GM12878 (cell line): ENCODE measurements at places on chromosomes 5 and 9. TPM values are rescaled to one million over a fixed set of nuclear protein-coding genes. Genes with fewer than 3 reads are reported as not detected.
A peak's percentile ranks its signal among the peaks of the same experiment; 100 is the strongest.

- peaks cover 3% of the 10 kb centered on the region for H3K27me3 ChIP-seq
- no peak overlapping the region for H3K4me3 ChIP-seq
- no peak overlapping the region for H3K27ac ChIP-seq
- H3K4me1 ChIP-seq, result peaks cover 4% of the 10 kb centered on the region; the same call in 1 of the 2 replicates
- no peak for DNase-seq
Measured at GRCh38 chr9:655875-656274, 185.6 kb upstream of the DMRT1 start.

DNA sequence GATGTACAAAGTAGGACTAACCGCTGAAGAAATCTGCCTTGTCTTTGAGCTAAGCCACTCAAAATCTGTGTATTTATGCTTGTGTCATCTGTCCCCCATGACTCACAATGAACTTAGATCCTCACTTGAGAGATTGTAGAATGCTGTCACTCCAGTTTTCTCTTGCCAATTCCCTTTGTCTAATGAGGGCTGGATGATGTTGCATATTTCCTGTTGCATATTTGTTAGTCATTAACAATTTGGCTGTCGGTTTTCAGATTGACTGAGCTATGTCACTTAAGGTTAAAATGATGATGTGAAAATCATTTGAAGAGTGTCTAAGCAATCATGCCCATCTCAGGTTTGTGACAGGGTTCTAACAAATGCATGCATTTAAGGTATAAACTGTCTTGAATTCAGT is 481.7 kb downstream of the CDH10 start:
- DNase-seq, result no peak
- no peak overlapping the region for H3K27ac ChIP-seq
- H3K36me3 ChIP-seq, result no peaks in the 10 kb centered on the region

- H3K27ac ChIP-seq, result no peak overlapping the region
- H3K4me3 ChIP-seq, result no peak overlapping the region
- no peaks in the 10 kb centered on the region for H3K36me3 ChIP-seq
- no peaks in the 10 kb centered on the region for H3K4me1 ChIP-seq
Measured at GRCh38 chr5:81202655-81203054, 30.5 kb upstream of the CKMT2 start.

- H3K4me1 ChIP-seq, result peaks cover 27% of the 10 kb centered on the region
- peak overlapping the region; percentile 59; the same call in 1 of the 2 replicates for H3K4me3 ChIP-seq
- peak overlapping the region; percentile 42 for H3K27ac ChIP-seq
- no peaks in the 10 kb centered on the region for H3K36me3 ChIP-seq
- no peak for DNase-seq
Measured at GRCh38 chr9:68709291-68710110, 4.5 kb downstream of the PIP5K1B start.

GRCh38 chr5:106648401-106648800 is 1022.3 kb downstream of the EFNA5 start:
- H3K4me3 ChIP-seq, result no peak overlapping the region
- no peaks in the 10 kb centered on the region for H3K4me1 ChIP-seq
- no peaks in the 10 kb centered on the region for H3K36me3 ChIP-seq

DNA sequence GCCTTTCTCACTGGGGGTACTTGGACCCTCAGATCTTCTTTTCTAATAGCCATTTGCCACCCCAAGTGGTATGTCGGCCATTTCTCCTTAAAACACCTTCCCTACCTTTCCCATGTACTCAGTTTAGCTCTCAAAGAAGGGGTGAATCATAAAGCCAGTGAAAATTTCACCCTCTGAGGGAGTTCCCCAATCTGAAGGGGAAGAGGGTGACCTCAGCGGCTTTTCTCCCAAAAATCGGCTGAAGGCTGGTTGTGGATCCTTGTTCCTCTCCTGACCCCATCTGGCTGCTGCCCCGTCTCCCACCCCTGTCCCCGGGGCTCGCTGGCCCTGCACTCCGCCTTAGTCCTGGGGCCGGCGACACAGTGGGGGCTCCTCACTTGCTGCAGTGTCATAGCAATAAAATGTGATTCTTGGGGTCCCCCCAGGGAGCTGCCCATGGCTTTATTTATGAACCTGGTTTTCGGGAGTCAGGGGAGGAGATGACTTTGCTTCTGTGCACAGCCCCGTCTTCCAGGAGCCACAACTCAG is 17.3 kb upstream of the LTC4S start:
- DNase-seq, result no peak
- H3K4me1 ChIP-seq, result no peaks in the 10 kb centered on the region
- H3K36me3 ChIP-seq, result peaks cover 28% of the 10 kb centered on the region
- H3K27ac ChIP-seq, result no peak overlapping the region
- H3K27me3 ChIP-seq, result no peaks in the 10 kb centered on the region

DNA sequence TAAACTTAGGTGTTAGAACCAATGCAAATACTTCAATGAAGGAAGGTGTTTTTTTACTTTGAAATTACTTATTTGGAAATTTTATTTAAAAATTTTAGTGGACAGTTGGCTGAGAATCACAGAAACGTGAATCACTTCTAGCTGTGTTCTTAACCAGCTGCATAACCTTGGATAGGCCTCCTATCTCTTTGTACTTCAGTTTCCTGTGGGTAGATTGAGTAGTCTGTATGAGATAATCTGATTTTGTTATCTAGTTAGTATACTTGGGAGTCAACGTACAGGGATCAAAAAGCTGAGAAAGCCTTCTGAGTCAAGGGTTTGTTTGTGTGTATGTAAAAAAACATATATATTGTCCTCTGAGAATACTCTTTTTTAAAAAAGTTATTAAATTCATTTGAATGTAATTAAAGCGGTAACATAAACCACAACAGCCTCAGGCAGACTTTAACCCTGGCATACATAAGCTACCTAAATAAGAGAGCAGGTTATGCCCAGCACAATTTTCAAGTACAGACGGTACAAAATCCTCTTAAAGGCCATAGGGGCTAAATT is 38.1 kb upstream of the ZCCHC7 start:
- DNase-seq, result no peak
- no peaks in the 10 kb centered on the region for H3K27me3 ChIP-seq
- peaks cover 4% of the 10 kb centered on the region for H3K36me3 ChIP-seq
- H3K4me1 ChIP-seq, result peaks cover 11% of the 10 kb centered on the region

DNA sequence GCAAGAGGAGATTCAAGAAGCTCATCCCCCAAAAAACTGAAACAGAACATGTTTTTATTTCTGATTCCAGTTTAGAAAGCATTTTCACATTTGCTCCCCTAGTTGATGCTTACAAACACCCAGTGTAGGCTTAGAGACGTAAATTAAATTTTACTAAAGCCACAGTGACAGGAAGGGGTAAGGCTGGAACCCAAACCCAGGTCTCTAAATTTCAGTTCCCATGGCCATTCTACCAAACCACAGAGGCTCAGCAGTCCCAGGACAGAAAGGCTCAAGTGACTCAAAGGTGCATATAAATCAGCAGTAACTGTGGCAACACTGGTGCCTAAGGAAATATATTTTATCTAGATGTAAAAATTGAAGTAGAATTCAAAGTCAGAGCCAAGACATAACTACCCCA is 128.7 kb downstream of the CEP120 start:
- H3K27ac ChIP-seq, result no peak overlapping the region
- no peak overlapping the region for H3K4me3 ChIP-seq
- peak; percentile 17 for DNase-seq
- H3K36me3 ChIP-seq, result no peaks in the 10 kb centered on the region

GRCh38 chr9:27581826-27582225 is 8.5 kb upstream of the C9orf72 start:
- no peak overlapping the region for H3K4me3 ChIP-seq
- H3K36me3 ChIP-seq, result no peaks in the 10 kb centered on the region
- no peaks in the 10 kb centered on the region for H3K27me3 ChIP-seq
- H3K4me1 ChIP-seq, result peaks cover 3% of the 10 kb centered on the region; the same call in 1 of the 2 replicates

GRCh38 chr5:43348207-43348606 is 35.0 kb upstream of the HMGCS1 start:
- no peak overlapping the region for H3K4me3 ChIP-seq
- no peaks in the 10 kb centered on the region for H3K4me1 ChIP-seq
- no peaks in the 10 kb centered on the region for H3K27me3 ChIP-seq
- no peak for DNase-seq
- H3K27ac ChIP-seq, result no peak overlapping the region

DNA sequence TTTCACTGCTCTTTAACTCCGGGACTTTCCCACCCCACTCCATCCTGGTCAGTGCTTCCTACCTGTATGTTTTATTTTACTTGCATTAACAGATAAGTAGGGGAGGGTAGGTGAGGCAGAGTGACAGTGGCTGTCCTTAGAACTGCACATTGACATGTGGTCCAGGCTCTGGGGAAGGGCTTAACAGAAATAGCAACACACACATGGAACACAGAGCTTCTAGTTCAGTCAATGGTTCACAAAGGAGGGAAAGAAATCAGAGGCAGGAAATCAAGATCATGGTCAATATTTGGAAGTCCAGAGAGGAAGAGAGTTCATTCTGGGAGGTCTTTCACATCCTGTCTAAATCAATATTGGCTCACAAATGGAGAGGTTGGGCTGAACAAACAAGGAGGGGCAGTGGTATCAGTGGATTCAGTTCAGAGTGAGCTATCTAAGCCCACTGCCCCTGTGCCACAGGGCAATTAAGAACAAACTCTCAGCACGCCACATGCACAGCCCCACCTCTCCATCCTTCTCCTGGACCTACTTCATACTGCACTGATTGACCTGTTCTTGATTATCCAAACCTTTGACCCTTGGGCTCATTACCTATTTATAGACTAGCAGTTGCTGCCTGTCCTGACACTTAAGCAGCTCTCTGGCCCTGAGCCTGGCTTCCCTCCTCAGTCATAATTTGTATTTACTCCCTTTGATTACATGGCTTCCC is 6.2 kb upstream of the VPS13A start:
- H3K4me3 ChIP-seq, result no peak overlapping the region
- H3K27ac ChIP-seq, result no peak overlapping the region
- H3K36me3 ChIP-seq, result no peaks in the 10 kb centered on the region
- no peaks in the 10 kb centered on the region; the same call in 1 of the 2 replicates for H3K27me3 ChIP-seq
- no peaks in the 10 kb centered on the region for H3K4me1 ChIP-seq

GRCh38 chr5:42429694-42430093 is 6.5 kb downstream of the GHR start:
- H3K27ac ChIP-seq, result no peak overlapping the region
- no peaks in the 10 kb centered on the region for H3K4me1 ChIP-seq
- H3K27me3 ChIP-seq, result no peaks in the 10 kb centered on the region
- H3K36me3 ChIP-seq, result no peaks in the 10 kb centered on the region
- no peak overlapping the region for H3K4me3 ChIP-seq
- DNase-seq, result no peak

DNA sequence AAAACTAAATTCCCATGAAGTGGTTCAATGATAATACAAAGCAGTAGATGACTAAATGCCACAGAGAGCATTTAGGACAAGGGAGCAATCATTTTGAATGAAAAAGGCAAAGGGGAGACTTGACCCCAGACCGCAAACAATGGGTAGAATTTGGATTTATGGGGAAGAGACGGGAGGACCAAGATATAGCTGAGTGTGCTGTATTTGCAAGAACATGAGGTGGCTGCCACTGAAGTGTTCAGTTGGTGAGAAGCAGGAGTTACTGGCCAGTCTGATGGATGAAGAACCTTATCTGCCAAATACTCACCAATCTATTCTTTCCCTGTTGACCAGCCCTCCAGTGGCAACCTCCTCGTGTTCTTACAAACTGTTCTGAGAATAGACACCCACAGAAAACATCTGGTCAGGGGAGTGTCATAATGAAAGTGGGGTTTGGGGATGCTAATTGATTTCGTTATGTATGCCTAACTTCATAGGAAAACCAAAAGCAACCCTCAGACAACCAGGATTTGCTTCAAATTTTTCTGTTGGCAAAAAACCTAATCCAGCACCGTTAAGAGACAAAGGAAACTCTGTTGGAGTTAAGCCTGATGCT is 19.8 kb downstream of the TDRD7 start:
- H3K27ac ChIP-seq, result no peak overlapping the region; the same call in 1 of the 2 replicates
- H3K4me1 ChIP-seq, result 0 out of 2 replicates have a peak, but pooled peaks cover 5% of the 10 kb centered on the region
- no peak overlapping the region for H3K4me3 ChIP-seq

- no peak overlapping the region for H3K4me3 ChIP-seq
- H3K27ac ChIP-seq, result no peak overlapping the region
- no peaks in the 10 kb centered on the region for H3K27me3 ChIP-seq
Measured at GRCh38 chr9:24793787-24794186, 248.1 kb upstream of the IZUMO3 start.

- DNase-seq, result no peak
- H3K27ac ChIP-seq, result no peak overlapping the region
- no peaks in the 10 kb centered on the region for H3K36me3 ChIP-seq
- H3K4me3 ChIP-seq, result no peak overlapping the region
- H3K4me1 ChIP-seq, result no peaks in the 10 kb centered on the region
Measured at GRCh38 chr5:9515436-9515835, 30.4 kb downstream of the SEMA5A start.

- no peaks in the 10 kb centered on the region for H3K27me3 ChIP-seq
- H3K4me3 ChIP-seq, result no peak overlapping the region
- H3K36me3 ChIP-seq, result no peaks in the 10 kb centered on the region
- no peak for DNase-seq
- H3K4me1 ChIP-seq, result no peaks in the 10 kb centered on the region
Measured at GRCh38 chr9:3888497-3888858, 362.7 kb upstream of the RFX3 start.

DNA sequence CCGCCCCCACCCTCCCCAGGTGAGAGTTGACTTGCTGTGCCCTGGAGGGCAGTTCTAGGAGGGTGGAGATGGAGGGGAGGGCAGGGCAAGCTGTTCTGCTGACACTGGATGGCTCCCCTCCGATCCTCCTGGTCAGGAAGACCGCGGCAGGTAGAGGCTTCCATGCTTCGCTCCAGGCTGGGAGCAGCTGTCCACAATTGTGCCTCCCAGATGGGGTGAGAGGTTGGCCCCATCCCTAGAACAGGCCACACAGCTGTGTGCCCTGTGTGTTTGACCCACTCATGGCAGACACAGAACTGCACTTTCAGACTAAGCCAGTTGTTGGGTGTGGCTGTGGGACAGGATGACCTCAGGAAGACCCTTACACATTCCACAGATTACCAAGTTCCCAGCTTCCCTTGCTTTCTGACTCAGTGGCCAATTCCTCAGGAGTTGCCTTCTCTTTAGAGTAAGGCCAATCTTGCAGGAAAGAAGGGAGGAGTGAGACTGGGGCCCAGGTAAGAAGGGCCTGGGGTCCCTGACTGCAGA is 72.1 kb upstream of the HSPA9 start:
- H3K4me1 ChIP-seq, result peaks cover 24% of the 10 kb centered on the region
- H3K27ac ChIP-seq, result no peak overlapping the region
- DNase-seq, result no peak
- H3K4me3 ChIP-seq, result no peak overlapping the region
- no peaks in the 10 kb centered on the region for H3K36me3 ChIP-seq

The STOM gene
- total RNA-seq, result 47.4 and 49.8 TPM in 2 replicates

The ZBTB43 gene
- total RNA-seq, result 12.9 and 16.4 TPM in 2 replicates

The SH3PXD2B gene
- total RNA-seq, result 1.5 and 1.6 TPM in 2 replicates

The LCN15 gene
- total RNA-seq, result not detected in 2 replicates

The WASHC1 gene
- total RNA-seq, result 13.3 and 15.5 TPM in 2 replicates

The CSF1R gene
- total RNA-seq, result 3.6 and 4.4 TPM in 2 replicates

The GARNL3 gene
- 9.4 and 9.8 TPM in 2 replicates for total RNA-seq

The FPGS gene
- 89.3 and 98.3 TPM in 2 replicates for total RNA-seq

The KIF12 gene
- total RNA-seq, result 0.27 TPM in 1 of 2 replicates, not detected in the other

The SERF1A gene
- total RNA-seq, result 3.0 and 7.9 TPM in 2 replicates

The CCL27 gene
- not detected in 2 replicates for total RNA-seq

The PITX1 gene
- total RNA-seq, result 0.77 and 1.1 TPM in 2 replicates
